ENCODE measurements at places on chromosomes 7 and 10.

GRCh38 chr7:140245611-140246105, 68.9 kb upstream of the KDM7A start:
- DNase-seq: no peak

DNA sequence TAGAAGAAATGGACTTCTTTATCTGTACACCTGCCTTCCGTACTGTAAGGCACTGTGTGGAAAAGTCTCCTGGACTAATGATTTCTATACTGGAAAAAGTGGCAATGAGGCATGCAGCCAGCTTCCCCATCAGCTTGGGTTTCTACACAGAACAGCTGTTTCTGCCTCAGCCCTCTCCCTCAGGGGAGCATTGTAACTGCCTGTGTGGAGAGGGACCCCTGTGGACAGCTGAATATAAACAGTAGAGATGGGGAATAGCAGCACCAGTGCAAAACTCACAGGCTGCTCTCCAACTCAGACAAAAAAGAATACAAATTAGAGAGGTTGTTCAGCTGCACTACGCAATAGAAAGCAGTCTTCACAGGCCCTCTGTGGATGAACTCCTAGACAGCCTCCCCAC, 451.3 kb upstream of the MBL2 start:
- no peak for DNase-seq

GRCh38 chr10:93083743-93084539, 10.2 kb downstream of the CYP26A1 start:
- DNase-seq: no peak

DNA sequence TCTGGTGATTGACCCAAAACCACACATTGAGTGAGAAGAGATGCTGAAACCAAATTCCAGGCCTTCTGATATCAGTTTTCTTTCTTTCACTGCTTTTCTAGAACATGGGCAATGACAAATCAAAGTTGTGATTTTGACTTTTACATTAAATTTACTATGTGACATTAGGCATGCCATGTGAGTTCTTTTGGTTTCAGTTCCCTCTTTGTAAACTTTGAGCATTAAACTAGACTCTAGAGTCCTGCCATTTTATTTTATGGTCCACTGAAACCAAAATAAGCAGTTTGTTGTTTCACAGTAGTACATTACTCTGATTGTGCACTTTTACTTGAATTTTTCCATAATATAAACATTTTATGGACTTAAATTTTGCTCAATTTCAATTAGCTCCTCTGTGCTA, 381.1 kb upstream of the SEMA3D start:
- DNase-seq: no peak

DNA sequence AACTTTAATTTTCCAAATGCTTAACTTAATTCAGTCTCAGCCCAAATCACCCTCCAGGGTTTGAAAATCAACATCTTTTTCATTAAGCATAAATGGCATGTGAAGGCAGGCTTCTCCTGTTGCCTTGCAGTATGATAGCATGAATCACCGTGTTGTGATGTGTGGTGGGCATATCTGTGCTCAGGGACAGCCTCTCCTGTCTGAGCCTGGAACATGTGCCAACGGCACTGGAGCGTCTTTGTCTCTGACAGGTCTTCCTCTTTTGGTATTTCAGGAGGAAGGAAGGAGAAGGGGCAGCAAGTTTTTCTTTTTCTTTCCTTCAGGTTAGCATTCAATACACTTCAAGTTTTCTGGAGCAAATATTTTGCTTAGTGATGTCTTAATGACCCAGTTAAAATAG, 57.6 kb downstream of the LRGUK start:
- DNase-seq: no peak

GRCh38 chr10:117409549-117410305, 34.5 kb upstream of the PDZD8 start:
- DNase-seq: no peak

DNA sequence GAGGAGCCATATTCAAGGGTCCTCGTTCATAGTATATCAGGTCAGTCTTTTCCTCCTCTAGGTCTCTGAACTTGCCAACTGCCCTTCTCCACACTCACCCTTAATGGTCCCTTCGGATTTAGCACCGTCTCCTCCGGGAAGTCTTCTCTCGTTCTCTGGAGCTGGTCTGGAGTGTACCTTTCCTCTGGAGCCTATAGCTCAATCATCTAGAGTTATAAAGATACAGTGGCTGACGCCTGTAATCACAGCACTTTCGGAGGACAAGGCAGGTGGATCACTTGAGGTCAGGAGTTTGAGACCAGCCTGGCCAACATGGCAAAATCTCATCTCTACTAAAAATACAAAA, 4.4 kb upstream of the SCD start:
- no peak for DNase-seq

- no peak for DNase-seq
These were observed 59.7 kb downstream of the SEM1 start for GRCh38 chr7:96649981-96650380.

DNA sequence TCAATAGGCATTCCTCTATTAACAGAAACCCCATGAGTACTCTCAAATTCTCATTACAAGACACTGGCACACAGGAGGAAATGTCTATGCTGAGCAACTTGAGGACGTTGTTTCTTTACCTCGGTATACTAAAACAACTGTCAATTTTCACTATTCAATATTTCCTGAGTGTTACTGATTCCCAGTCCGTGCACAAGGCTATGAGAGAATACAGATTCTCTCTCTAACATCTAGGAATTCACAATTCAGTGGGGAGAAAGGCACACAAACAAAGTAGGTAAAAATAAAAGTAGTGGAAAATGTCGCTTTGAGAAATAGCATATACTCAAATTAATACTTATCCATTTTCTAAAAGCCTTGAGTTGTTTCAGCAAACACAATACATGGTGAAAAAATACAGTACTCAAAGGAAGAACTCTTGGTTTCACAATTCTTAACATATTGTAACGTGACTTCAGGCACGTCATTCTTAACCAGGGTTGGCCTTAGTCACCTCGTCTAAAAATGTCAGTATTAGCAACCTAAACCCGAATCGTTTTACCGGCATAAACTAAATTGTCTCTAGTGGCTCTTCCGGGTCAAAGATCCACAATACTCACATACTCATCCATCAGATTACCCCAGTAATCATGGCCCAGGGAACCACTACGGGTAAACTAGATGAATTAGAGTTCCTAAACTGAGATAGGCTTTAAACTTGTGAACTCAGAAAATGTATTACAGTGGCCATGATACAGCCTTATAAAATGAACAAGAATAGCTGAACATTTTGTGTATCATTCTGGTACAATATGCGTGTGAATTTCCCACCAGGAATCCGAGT, 1.5 kb downstream of the IPMK start:
- no peak for DNase-seq

DNA sequence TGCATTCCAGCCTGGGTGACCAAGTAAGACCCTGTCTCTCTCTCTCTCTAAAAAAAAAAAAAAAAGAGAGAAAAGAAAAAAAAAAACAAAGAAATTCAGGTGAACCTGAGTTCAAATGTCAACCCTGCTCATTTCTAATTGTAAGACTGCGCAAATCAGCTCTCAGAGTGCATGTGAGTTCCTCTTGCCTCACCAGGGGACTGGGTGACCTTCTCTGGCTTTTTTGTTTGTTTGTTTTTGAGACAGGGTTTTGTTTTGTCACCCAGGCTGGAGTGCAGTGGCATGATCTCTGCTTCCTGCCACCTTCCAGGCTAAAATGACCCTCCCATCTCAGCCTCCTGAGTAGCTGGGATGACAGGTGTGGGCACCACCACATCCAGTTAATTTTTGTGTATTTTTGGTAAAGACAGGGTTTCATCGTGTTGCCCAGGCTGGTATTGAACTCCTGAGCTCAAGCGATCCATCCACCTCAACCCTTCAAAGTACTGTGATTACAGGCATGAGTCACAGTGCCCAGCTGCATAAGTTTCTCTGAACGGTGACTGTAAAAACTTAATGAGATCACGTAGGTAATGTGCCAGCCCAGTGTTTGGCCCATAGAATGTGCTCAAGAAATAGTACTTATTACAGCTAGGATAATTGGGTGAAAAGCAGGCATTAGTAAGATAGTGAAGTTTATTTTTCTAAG, 45.3 kb upstream of the BAMBI start:
- no peak for DNase-seq

GRCh38 chr7:10824154-10824553, 149.5 kb upstream of the PHF14 start:
- DNase-seq: no peak

DNA sequence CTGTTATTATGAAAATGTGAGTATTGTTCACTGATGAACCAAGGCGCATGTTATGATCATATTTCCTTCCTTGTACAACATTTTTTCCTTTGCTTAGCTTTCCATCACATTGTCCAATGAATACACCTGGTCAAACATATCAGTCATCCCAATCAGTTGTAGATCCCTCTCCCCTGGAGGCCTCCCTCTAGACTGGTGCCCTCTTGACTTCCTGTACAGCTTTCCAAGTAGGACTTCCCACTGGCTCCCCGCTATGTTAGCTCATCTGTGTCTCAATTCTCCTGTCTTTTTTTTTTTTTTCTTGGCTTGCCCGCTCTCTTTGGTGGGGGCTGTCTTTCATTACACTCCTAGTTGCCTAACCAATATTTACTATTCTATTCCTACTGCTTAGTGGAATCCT, 214.2 kb upstream of the NPY start:
- no peak for DNase-seq

DNA sequence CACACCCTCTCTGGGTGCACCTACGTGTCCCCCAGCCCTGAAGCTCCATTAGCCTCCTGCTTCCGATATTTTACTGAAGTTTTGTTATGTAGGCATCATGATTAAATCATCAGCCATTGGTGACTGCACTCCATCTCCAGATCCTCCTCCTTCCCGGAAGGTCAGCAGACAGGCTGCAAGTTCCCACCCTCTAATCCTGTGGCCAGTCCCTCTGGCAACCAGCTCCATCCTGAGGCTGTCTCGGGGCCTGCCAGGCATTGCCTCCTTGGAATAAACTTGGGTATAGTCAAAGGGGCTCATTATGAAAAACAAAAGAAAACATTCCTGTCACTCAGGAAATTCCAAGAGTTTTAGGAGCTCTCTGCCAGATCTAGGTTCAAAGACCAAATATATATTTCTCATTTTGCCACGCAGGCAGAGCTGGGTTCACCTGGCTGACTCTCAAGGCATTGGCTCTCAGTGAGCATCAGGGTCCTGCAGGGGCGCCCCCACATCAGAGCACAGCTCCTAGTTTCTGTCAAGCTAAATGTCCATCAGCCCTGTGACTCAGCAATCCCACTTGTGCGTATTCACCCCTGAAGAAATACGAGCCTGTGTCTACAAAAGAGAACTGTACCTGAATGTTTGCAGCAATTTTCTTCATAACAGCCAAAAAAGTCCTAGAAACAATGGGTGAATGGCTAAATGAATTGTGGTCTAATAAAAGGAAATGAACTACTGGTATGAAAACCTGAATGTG, 27.4 kb upstream of the TMEM72 start:
- no peak for DNase-seq

DNA sequence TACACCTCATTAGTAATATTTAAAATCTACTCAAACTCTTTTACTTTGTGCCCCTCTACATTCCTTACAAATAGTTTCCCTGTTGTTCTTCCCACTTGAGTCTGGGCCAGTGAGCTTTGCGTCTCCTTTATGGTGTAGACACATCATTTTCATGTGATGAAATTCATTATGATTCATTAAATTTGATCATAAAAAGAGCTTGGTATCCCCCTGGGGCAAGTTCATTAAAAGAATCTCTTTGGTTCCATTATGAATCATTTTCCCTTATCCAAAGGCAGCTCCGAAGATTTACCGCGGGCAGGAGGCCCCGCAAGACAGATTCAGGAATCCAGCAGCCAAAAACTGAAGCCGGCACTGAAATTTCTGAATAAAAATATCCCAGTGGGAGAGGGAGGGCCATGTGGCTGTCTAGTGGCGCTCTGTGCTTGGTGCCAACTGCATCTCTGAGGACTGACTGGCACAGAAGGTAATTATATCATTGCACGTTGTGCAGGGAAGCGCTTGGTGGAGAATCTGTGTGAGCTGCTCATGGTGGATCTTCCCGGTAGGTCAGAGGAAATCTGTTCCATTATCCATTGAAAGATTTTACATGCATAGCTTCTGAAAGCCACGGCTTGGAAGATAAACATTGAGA, 151.4 kb upstream of the PITRM1 start:
- DNase-seq: no peak

DNA sequence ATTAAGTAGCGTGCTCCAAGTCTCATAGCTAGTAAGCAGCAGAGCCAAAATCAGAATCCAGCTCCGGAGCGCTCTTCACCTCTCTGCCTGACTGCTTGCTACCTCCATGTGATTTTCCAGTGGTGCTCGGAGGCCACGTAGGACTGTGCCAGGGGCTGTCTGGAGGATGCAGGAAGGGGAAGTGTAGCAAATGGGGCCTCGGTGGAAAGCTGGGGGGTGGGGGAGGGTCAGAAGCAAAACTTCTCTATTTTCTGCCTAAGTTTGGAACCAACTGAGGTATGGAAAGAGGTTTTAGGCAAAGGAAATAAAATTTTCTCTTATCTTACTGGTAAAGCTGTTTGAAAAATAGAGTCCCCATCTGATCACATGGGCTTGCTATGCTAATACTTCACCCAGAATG, 108.7 kb downstream of the TBXAS1 start:
- DNase-seq: peak; percentile 34

- DNase-seq: no peak
These were observed 8.1 kb upstream of the PDSS1 start for GRCh38 chr10:26689399-26689798.

GRCh38 chr7:6299774-6300173, 27.4 kb upstream of the CYTH3 start:
- DNase-seq: no peak

DNA sequence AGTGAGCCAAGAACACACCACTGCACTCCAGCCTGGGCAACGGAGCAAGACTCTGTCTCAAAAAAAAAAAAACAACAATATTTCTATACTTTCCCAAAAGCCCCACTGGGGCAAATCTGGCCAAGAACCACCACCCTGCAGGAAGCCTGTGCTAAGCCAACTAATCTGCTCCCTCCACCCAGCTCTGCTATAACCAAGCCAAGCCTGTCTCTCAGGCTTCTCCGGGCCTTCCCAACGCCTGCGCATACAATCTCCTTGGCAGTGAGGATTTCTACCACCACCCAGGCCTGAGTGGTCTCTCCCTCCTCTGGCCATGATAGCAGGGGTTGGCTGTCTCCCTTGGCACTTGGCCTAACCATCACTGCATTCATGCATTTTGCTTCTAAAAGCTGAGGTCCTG, 14.2 kb downstream of the DDX56 start:
- DNase-seq: no peak

DNA sequence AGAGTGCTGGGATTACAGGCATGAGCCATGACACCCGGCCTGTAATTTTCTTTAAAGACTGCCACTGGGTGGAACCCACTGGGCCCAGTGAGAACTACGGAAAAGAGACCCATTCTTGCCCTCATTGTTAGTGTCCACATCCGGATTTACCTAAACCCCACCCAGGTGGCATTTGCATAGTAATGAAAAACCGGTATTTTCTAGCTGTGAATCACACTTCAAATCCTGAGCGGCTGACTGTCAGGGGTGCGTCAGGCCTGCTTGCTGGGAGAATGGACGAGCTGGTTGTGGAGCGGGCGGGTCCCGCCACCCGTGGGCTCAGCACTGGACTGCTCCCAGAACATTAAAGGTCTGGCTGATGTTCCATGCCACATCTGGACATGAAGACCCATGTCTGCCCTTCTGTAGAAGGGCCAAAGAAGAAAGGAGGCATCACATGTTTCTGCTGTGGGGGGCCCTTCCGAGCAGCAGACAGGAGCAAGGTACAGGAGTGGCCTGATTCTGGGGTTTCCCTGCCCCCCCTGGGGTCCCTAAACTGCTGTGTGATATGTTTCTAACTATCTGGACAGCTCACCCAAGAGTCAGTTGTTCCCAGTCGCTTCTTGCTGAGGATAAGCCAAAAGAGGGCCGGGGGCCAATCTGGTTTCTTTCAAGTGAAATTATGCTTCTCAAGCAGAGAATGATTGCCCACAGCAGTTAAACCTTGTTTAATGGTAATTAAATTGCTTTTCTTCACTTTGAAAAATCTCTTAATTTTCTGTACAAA, 46.4 kb downstream of the KIAA1217 start:
- DNase-seq: no peak

- no peak for DNase-seq
These were observed 24.1 kb upstream of the ABCA13 start for GRCh38 chr7:48147078-48147591.
